Glomerular endothelial cell (primary cell): ENCODE measurements at places on chromosomes 1 and 21.

DNA sequence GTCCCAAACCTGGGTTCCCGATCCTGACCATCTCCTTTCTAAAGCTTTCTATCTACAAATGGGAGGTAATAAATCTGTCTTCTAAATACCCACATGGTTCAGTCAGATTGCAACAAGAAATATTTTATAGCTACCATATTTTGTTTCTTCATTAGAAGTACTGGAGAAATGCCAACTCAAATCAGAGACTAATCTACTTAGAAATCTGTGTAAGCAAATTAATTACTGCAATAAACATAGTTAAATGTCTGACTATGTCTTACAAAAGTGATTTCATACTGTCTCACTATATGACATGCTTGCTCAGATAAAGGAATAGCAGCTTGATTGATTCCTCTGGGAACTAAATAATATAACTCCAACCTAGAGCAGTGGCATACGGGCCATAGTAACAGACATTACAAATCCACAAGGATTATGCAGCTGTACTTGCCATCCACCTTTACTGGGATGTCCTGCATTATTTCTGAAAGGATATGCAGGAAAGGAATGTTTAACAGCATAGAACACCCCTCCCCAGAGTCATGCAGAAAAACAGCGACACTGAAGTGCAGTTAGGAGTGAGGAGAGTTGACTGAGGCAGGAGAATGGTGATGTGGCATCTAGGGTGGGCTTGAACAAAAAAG is 80.3 kb downstream of the PCNX2 start:
- DNase-seq, result no peak

DNA sequence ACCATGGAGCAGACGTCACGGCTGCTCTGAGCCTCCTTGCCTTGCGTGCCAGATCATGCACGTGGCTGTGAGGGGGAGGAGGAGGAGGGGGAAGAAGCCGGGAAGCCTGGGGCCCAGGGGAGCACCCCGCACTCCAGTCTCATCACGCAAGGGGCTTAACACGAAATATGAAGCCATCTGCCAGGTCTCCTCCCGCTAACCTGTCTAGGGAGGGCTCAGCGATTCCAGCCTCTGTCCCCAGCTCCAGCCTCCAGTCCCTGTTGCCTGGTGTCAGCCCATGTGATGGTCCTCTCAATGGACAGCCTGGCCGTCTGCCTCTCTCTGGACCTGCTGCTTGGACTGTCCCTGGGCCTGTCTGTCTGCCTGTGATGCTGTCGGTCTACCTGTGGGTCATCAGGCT is 22.5 kb upstream of the C1QA start:
- no peak for DNase-seq

- no peak for DNase-seq
Measured at GRCh38 chr1:94542088-94542870, 720 bp upstream of the F3 start.

DNA sequence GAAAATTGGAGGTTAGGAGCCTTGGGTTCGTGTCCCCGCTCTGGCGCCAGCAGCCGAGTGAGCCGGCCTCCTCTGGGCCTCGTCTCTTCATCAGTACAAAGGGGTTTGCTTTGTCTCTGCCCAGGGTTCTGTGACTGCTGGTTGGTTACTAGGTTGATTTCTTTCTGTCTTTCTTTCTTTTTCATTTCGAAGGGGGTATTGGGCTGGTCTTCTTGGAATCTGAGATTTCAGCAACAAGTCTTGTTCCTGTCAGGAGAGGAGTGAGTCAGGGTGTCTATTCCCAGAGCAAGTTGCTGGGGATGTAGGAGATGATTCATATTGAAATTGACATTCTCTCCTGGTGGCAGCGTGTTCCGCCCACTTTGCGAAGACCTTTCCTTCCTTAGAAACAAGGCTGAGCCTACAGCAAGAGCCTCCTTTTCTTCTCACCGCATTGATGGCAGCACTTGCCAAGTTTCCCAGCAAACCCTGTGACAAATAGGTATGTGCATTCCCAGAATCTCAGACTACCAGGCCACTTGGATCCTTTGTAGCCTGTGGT is 79.2 kb downstream of the MAN1C1 start:
- DNase-seq, result no peak

GRCh38 chr1:92192246-92192645 is 25.5 kb upstream of the C1orf146 start:
- no peak for DNase-seq

GRCh38 chr1:172515436-172515835 is 17.5 kb upstream of the SUCO start:
- no peak for DNase-seq

DNA sequence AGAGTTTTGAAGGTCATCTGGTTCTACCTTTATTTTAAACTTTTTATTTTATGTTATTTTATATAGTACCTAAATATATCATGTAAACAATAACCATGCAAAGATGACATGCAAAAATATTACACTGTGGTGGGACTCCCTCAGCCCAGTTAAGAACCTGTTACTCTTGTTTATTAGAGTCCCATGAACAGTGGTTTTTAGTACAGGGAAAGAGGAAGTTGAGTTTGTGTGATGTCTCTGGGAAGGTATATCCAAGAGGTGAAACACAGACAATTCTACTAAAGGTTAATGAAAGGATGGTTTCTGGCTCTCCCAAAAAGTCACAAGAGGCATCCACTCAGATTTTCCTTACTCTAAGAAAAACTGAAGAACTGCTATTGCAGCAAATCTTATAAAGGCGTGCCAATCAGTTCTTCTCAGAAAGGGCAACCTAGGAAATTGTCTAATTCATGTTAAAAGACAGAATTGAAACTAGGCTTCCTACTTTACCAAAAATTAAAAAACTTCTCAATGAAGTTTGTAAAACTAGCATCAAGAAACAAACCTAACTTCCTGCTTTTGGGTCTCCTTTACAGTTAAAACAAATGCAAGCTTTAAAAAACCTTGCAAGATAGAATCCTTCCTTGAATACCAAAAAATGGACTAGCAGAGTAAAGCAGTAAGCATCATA is 19.9 kb downstream of the GFI1 start:
- DNase-seq, result no peak

GRCh38 chr1:152906023-152906565 is 2.3 kb upstream of the IVL start:
- no peak for DNase-seq

- no peak for DNase-seq
Measured at GRCh38 chr1:226809785-226810571, 60.4 kb upstream of the PSEN2 start.
